Stimulated activated CD8-positive, alpha-beta memory T cell treated with anti-CD3 and anti-CD28 coated beads, Interleukin-15, amount 100 ng/mL, for 48 hours (primary cell): ENCODE measurements at places on chromosomes 13 and 19.

GRCh38 chr19:45560686-45561085 lies 23.9 kb downstream of the OPA3 start:
- no peak for DNase-seq

- peak; percentile 66 for DNase-seq
Measured at GRCh38 chr19:7870571-7871436, 3.4 kb downstream of the PRR36 start.

DNA sequence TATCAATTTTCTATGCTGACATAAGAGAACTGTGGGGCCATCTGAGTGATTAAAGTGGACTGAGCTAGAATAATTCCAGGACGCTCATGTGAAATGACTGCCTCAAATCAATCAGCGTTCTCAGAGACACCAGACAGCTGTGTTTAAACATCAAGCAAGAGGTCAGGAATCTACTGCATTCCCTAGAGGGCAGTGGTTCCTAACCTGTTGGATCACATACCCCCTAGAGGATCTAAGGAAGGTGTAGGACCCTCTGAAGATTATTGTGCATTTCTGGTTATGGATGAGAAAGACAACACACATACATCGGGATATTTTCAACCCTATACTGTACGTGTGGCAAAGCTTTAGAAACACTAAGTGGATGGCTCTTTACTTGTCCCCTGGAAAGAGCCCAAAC lies 51.8 kb upstream of the FREM2 start:
- no peak for DNase-seq

GRCh38 chr13:112457485-112457884 lies 81.3 kb downstream of the SPACA7 start:
- DNase-seq, result no peak
